ENCODE measurements at places on chromosomes 11 and 22.

DNA sequence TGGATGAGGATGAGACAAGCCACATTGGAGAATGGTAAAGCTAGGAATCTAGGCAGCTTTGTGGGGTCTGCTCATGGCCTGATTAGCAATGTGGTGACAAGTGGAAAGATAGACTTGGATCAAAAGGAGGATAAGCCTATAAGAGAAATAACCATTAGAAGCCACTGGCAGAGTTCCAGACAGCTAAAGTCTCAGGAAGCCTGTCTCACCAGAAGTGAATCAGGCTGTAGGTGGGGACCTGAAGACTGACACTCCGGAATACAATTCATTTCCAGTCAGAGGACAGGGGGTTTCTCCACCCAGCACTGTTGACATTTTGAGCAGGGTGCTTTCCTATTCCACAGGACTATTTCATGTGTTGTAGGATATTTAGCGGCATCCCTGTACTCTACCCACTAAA, 129.7 kb downstream of the ARHGAP42 start:
- no peak for DNase-seq

DNA sequence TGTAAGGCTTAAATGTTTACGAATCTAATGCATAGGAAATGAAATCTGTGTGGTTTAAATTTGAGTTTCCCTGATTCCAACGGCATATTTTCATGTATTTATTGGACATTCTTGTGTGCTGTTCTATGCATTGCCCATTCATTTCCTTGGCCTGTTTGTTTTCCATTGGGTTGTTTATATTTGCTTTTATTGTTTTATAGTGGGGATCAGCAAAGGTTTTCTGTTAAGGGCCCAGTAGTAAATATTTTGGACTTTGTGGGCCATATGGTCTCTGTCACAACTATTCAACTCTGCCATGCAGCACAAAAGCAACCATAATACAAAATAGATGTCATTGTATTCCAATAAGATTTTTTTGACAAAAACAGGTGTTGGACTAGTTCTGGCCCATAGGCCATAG, 5.2 kb upstream of the LGR4 start:
- DNase-seq, result no peak

DNA sequence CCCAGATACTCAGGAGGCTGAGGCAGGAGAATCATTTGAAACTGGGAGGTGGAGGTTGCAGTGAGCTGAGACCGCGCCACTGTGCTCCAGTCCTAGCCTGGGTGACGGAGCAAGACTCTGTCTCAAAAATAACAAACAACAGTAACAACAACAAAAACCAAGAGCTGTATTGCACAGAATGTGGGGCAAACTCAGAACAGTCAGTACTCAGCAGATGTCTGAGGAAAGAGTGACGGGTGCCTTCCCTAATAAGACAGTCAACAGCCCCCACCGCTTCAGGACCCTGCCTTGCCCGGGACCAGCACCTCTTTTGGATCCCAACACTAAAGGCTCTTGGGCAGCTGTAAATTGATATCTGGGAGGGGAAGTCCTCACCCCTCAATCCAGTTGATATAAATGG, 40.3 kb downstream of the RIBC2 start:
- no peak for DNase-seq

- DNase-seq, result no peak
Measured at GRCh38 chr22:26998129-26998528, 340.7 kb downstream of the MIAT start.

DNA sequence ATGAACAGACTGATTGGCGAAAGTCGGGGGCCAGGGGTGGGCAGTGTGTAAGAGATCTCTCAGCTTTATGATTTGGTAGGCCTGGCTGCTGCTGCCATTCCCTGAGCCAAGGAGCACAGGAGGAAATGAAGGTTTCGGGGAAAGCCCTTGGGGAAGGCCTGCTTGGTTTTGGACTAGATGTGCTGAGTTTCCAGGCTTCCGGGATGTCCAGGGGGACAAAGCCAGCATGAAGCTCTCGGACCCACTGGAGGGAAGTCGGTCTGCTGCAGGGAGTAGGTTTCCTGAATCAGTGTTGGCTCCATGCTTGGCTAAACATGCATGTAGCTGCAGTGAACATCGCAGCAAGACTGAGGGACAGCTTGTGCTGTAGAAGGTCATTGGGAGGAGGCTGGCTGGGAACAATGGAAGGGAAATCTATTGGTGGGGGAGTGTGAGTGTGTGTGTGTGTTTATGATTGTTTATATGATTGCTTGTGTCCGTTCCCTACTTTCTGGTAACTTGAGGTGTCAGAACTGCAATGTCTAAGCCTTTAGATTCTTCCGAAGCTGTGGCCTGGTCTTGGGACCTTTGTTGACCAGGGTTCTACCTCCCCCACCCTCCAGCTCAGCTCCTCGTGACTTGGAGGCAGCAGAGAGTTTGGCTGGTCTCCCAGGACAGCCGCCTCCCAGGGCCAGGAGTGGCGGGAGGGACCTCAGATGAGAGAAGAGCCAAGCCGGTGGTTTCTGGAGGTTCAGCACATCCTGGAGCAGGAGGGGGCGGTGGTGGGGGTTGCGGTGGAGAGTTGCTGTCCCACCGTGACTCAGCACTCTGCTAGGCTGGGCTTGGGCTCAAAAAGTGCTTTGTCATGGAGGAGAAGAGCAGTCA, 4.0 kb upstream of the FTH1 start:
- DNase-seq, result peak; percentile 88

DNA sequence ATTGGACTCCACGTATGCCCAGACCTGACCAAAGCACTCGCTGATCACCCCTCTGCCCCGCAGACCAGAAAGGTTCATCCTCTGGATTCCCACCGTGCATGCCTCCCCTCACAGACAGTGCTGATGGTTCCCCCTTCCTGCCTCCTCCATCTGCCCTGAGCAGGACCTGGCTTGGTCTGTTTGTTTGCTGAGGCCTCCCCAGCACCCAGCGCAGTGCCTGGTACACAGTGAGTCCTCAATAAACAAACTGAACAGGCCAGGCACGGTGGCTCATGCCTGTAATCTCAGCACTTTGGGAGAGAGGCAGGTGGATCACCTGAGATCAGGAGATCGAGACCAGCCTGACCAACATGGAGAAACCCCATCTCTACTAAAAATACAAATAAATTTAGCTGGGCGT, 23.7 kb upstream of the RPS3 start:
- no peak for DNase-seq

DNA sequence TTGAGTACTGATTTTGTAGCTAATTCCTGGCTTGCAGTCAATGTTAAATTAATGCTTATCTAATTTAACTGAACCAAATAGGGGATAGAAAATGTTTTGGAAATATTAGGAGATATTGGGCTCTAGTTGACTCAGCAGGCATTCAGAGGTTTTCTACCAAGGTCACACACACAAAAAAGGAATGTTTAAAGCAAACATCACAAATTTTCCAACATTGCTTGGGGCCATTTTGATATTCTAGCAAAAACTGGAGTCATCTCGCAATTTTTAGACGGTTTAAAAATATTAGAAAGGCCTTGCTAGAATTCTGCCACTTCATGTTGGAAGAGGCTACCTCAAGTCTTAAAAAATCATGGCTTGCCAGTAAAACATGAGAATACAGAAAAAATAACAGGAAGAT, 2082.1 kb upstream of the RAG2 start:
- no peak for DNase-seq

GRCh38 chr11:58924230-58924629, 15.1 kb upstream of the GLYATL1 start:
- no peak for DNase-seq

GRCh38 chr22:32475468-32476010, 928 bp downstream of the FBXO7 start:
- no peak for DNase-seq

DNA sequence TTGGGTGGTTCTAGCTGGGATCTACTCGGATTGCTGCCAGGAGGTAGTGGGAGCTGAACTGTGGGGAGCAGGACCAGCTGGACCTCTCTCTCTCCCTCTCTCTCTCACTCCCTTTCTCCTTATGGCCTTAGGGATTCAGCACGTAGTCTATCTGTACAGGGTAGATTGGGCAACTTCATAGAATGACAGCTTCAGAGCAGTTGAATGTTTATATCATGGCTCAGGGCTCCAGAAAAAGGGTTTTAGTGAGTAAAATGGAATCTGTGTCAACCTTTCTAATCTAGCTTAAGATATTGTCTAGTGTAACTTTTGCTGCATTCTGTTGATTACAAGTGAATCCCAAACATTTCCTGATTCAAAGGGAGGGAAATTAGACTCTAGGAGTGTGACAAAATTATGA, 127.7 kb upstream of the PDGFD start:
- no peak for DNase-seq

- no peak for DNase-seq
Measured at GRCh38 chr11:81255895-81256294, 1477.8 kb downstream of the FAM181B start.

GRCh38 chr22:44805711-44806110, 53.3 kb downstream of the ARHGAP8 start:
- no peak for DNase-seq

DNA sequence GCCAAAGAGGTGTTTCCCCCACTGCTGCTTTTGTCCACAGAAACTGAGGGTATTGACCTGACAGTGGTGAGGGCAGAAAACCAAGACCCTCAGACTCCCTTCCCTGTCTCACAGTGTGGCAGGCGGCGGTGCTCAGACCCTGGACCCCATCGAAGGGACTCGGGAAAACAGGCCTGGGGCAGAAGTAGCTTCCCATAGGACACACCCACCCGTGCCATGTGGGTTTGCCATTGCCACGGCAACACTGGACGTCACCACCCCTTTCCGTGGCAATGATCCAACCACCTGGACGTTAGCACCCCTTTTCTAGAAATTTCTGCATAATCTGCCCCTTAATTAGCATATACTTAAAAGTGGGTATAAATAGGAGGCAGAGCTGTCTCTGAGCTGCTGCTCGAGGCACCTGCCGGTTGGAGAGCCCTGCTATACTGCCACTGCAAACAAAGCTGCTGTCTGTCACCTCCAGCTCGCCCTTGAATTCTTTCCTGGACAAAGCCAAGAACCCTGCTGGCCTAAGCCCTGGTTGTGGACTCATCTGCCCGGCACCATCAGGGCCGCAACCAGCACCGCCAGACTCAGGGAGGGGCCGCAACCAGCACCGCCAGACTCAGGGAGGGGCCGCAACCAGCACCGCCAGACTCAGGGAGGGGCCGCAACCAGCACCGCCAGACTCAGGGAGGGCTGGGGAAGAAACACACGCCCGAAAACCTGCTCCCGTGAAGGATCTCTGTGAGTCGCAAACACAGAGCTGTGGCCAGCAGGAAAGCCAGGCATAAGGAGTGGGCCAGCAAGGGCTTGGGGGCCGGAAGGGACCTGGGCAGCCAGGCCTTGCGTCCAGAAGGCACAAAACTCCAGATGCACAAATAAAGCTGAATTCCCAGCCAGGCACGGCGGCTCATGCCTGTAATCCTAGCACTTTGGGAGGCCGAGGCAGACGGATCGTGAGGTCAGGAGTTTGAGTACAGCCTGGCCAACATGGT, 10.4 kb downstream of the MLC1 start:
- no peak for DNase-seq

GRCh38 chr11:64591257-64592233, 525 bp downstream of the SLC22A12 start:
- DNase-seq, result no peak

GRCh38 chr11:119282495-119282894, 34.4 kb downstream of the MCAM start:
- no peak for DNase-seq

DNA sequence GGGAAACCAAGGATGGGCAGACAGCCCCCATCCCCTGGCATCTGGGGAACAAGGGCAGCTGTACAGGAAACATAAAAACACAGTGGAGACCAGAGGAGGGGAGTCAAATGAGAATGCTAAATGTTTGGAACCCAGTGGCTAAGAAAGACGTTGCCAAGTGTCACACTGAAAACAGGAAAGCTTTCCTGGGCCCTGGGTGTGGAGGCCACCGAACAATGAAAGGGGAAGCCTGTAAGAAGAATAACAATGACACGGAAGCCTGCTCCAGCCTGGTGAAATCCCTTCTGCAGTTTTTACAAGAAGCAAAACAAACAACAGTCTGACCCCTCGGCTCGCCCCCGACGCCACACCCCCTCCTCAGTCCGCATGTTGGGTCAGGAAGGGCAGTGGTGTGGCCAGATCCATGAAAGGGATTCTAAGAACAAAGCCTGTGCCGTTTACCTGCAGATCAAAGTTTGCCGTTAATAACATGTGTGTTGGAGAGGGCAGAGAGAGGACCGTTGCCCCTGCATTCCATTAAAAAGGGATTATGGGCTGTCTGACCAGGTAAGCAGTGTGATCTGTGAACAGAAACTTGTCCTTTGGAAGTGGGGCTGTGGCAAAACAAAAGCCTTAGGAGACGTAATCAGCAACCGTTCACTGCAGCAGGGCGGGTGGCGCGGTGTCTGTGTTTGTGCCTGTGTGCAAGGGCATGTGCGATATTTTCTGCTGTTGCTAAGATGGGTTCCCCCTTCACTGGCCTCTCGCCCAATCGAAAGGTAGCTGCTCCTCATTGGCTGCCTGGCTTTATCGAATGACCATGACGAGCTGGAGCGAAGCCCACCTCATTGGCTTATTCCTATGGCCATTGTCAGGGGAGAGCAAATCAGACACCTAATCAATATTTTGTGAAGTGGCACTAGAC, 113.7 kb upstream of the BLID start:
- no peak for DNase-seq

DNA sequence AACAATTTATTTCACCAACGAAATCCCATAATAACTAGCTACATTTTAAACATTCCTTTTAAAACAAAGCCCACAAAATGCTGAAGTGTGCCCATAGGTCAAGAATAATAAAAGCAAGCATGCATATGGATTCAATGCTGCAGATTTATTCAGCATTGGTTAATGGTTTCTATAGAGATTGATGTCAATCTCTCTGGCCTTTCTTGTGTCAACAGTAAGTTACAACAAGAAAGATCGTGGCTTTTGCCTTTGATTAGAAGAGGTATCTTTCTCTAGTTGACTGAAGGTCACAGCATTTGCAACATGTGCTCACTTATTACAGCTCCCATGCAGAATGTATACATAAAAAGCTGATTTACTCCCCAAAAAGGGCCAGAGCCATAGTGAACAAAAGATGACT, 1.4 kb upstream of the SOX6 start:
- DNase-seq, result no peak

GRCh38 chr11:40294741-40295140, 1164.7 kb downstream of the LRRC4C start:
- no peak for DNase-seq

DNA sequence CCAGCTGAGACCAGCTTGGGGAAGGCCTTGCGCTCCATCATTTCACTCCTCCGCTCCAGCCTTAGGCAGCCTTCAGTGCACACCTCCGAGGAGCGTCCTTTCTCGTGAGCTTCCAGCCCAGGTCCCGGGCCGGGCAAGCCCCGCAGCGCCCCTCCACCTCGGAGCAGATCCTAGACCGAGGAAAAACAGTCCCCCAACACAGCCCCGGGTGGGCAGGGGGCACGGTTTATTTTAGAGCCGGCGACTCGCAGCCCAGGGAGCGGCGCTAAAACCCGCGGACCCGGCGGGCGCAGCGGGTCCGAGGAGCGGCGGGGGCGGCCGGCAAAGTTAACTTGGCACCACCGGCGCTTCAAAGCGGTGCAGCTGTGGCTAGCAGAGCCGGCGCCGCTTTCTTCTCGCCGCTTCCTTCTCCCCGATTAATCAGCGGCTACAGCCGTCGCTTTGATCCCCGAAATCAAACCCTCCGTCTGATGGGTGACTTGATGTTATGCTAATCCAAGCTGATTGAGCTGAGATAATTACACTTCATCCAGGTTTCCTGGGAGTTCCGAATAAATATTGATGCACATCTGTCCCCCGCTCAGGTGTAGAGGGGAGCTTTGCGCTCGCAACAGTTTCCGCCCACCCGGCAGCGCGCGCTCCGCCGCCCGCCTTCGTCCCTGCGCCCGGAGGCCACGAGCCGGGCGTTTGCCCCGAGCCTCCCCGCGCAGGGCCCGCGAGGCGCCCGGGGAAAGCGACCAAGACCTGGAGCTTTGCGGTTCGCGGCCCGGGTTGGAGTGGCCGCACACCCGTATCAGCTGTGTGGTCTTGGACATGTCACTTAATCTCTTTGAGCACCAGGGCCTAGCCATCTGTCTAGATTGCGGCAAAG, 192.7 kb downstream of the BUD13 start:
- DNase-seq, result no peak
